Right lobe of liver (tissue), 6 donors: ENCODE measurements at places on chromosomes 7 and 10. TPM values are rescaled to one million over a fixed set of nuclear protein-coding genes. Genes with fewer than 3 reads are reported as not detected.

GIMAP8 gene
- total RNA-seq = 4.0 TPM

SPACDR gene
- total RNA-seq = not detected

OR6B1 gene
- not detected for total RNA-seq

- H3K36me3 ChIP-seq = no peaks in the 10 kb centered on the region
- H3K4me1 ChIP-seq = no peaks in the 10 kb centered on the region
- no peaks in the 10 kb centered on the region for H3K27me3 ChIP-seq
- DNase-seq = no peak
These were observed 72.6 kb downstream of the WNT2 start for GRCh38 chr7:117250245-117250644.

- no peaks in the 10 kb centered on the region for H3K36me3 ChIP-seq
- no peak for DNase-seq
- no peak overlapping the region for H3K4me3 ChIP-seq
- no peaks in the 10 kb centered on the region for H3K27me3 ChIP-seq
- no peaks in the 10 kb centered on the region for H3K4me1 ChIP-seq
- H3K27ac ChIP-seq = no peak overlapping the region
These were observed 384.0 kb upstream of the FZD8 start for GRCh38 chr10:36026081-36026480.

GRCh38 chr7:41702635-41703371 is at the start of gene INHBA:
Gene INHBA (minus strand): TSS chr7:41703090. CDS start chr7:41700374, 2,716 bp downstream.
- H3K4me1 ChIP-seq = no peaks in the 10 kb centered on the region
- H3K27me3 ChIP-seq = no peaks in the 10 kb centered on the region
- DNase-seq = no peak
- H3K27ac ChIP-seq = no peak within 1 kb of the TSS
- H3K36me3 ChIP-seq = no peaks in the 10 kb centered on the region
- no peak within 1 kb of the TSS for H3K4me3 ChIP-seq

- no peaks in the 10 kb centered on the region for H3K27me3 ChIP-seq
- no peak overlapping the region for H3K27ac ChIP-seq
- no peak for DNase-seq
- no peak overlapping the region for H3K4me3 ChIP-seq
- no peaks in the 10 kb centered on the region for H3K4me1 ChIP-seq
These were observed 29.6 kb downstream of the CASP7 start for GRCh38 chr10:113709221-113709838.

DNA sequence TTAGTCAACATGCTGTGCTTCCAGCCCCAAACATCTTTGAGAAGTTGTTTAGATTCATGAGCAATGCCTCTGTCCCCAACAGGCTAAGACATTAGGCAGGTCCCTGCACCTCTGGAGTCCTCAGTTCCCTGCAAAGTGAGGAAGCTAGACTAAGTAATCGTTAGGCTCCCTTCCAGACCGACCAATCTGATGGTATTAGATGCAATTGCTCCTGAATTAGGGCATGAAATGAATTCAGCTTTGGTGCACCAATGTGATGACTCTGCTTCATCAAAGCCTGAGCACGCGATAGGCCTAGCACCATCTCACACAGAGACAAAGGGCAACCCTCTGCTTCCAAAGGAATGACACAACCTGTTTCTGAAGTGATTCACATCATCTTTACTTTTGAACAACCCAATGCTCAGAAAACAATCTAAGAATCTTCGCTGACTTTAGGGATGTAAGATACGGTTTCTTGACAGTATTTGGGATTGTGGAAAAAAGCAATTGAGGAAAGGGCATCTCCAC is 723 bp upstream of the TES start:
- H3K4me3 ChIP-seq = no peak overlapping the region
- H3K4me1 ChIP-seq = peaks cover 9% of the 10 kb centered on the region
- DNase-seq = no peak

DNA sequence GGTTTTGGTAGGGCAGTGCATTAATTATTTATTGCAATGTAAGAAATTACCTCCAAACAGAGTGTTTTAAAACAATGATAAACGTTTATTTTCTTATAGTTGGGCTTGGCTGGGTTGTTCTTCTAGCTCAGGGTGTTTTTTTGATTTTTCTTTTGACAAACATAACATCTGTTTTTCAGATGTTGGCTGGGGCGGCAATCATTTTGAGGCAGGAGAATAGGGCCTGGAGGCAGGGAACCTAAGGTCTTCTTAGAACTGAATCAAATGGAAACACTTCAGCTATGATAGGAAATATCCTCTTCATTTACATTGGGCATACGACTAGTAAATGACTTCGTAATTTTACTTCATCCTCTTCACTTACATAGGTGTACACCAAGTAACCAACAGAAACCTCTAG is 47.4 kb upstream of the NAMPT start:
- no peaks in the 10 kb centered on the region for H3K36me3 ChIP-seq
- DNase-seq = no peak
- H3K4me3 ChIP-seq = no peak overlapping the region
- no peaks in the 10 kb centered on the region for H3K4me1 ChIP-seq
- H3K27me3 ChIP-seq = no peaks in the 10 kb centered on the region
- H3K27ac ChIP-seq = no peak overlapping the region

DNA sequence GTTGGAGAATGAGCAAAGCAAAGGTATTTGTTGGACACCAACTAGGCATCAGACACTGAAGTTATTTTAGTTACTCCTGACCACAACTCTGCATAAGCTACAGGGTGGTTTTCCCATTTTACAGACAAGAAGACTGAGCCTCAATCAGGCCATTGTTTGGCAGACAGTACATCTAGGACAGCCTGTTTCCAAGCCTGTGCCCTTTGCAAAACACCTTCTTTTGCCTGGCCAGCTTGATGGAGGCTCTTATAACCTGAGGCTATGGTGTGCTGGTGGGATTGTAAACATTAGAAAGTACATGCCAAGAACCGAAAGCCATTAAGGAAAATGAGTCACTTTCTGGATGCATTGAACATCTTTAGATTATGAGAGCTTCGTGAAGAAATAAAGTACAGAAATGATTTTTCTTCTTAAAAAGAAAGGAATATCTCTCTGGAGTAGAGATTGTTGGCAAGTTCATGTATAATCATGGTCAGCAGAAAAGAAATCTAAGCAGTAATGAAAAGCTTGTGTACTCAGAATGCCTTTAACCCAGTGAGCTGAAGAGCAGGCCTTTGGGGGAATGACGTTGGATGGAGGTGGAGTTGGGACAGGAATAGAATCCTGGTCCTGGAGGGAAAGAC is 140.6 kb downstream of the KIAA1217 start:
- H3K27me3 ChIP-seq = no peaks in the 10 kb centered on the region
- H3K4me1 ChIP-seq = no peaks in the 10 kb centered on the region
- no peak overlapping the region for H3K4me3 ChIP-seq
- H3K36me3 ChIP-seq = no peaks in the 10 kb centered on the region
- no peak overlapping the region for H3K27ac ChIP-seq

GRCh38 chr10:76779796-76780301 is 857.8 kb downstream of the KCNMA1 start:
- H3K36me3 ChIP-seq = no peaks in the 10 kb centered on the region
- DNase-seq = no peak
- H3K27me3 ChIP-seq = no peaks in the 10 kb centered on the region
- H3K4me3 ChIP-seq = no peak overlapping the region

DNA sequence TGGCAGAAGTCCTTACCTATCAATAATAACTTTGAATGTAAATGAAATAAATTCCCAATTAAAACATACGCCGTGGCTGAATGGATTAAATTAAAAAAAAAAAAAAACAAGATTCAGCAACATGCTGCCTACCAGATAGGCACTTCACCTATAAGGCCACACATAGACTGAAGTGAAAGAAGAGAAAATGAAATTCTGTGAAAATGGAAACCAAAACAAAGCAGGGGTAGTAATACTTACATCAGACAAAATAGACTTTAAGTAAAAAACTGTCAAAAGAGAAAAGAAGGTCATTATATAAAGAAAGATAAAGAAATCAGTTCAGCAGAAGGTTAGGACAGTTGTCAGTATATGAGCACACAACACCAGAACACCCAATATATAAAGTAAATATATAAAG is 55.3 kb downstream of the TCAF1 start:
- H3K27ac ChIP-seq = no peak overlapping the region
- no peaks in the 10 kb centered on the region for H3K36me3 ChIP-seq
- no peaks in the 10 kb centered on the region for H3K27me3 ChIP-seq
- DNase-seq = no peak
